Naive thymus-derived CD4-positive, alpha-beta T cell (primary cell): ENCODE measurements at places on chromosomes 3 and 15. TPM values are rescaled to one million over a fixed set of nuclear protein-coding genes. Genes with fewer than 3 reads are reported as not detected.

DNA sequence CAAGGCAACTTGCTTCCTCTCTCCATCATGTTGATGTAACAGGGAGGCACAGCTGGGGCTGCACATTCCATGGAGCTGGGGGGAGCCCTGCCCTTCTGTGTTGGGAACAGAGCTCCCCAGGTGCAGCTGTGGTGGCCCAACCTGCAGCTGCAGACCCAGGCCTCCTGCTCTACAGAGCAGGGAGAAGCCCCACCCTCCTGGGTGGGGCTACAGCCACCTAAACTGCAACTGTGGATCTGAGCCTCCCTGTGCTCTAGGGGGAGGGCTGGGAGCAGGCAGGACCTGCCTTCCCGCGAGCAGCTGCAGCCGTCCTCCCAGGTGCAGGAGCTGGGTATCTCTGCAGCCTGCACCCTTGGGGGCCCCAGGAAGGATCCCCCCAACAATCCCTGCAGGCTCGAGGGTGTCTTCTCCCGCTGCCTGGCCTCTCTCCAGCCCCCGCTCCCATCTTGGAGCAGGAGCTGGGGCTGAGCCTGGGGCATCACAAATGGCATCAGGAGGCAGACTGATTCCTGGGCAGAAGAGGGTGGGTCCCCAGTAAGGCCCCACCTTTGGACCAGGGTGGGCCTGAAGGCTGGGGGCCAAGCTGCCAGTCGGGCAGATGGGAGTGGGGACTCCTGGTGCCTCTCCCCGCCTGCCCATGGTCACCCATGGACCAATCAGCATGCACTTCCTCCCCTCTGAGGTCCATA, 7.4 kb downstream of the LRRC58 start:
- DNase-seq = no peak

- no peak for DNase-seq
Measured at GRCh38 chr3:194384156-194384555, 14.6 kb upstream of the LRRC15 start.

DNA sequence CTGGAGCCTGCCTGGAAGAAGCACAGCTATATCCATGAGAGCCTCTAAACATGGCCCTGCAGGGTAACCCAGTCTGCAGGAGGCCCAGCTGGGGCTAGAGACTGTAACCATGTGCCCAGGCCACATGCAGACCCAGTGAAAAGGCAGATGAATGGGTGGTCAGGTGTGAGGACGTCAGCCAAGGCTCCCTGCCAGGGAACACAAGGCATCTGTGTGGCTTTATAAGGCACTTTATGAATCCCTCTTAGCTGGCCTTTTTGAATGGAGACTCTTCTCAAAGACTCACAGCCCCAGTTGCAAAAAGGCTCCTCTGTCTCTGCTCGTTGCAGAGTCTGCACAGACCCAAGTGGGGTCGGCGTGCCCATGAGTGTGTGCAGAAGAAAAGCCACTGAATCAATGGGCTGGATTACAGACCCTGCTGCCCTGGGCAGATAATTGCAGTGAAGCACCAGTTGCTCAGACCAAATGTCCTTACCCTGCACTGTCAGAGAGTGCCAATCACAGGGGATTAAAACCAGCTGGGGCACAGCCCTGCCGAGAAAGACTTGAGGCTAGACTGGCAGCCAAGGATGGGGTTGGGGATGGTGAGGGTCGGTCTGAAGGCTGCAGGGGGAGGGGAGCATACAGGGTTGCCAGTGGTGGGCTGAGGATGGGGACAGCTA, 154.2 kb downstream of the RAB11A start:
- DNase-seq = no peak

- no peak for DNase-seq
Measured at GRCh38 chr3:28150465-28151206, 90.8 kb upstream of the CMC1 start.

GRCh38 chr15:81023483-81024264, 23.0 kb downstream of the TLNRD1 start:
- no peak for DNase-seq

The ZNF80 gene
- total RNA-seq = 0.59 TPM

The IGF2BP2 gene
- total RNA-seq = 0.14 TPM

The TMEM40 gene
- total RNA-seq = not detected
